ENCODE measurements at places on chromosomes 1 and 21.

- no peak for DNase-seq
Measured at GRCh38 chr1:101203820-101204540, 32.8 kb upstream of the S1PR1 start.

- no peak for DNase-seq
Measured at GRCh38 chr21:35366394-35367080, 317.4 kb upstream of the RUNX1 start.

DNA sequence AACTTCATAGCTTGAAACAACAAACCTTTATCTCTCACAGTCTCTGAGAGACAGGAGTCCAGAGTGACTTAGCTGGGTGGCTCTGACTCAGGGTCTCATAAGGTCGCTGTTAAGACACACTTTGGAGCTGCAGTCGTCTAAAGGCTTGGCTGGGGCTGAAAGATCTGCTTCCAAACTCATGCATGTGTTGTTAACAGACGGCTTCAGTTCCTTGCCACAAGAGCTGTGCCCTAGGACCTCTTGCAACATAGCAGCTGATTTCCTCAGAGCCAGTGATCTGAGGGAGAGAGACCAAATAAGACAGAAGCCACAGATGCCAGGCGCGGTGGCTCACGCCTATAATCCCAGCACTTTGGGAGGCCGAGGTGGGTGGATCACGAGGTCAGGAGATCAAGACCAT, 176.8 kb downstream of the DISC1 start:
- no peak for DNase-seq

- DNase-seq, result no peak
Measured at GRCh38 chr1:234515821-234516241, 36.9 kb upstream of the TARBP1 start.

- no peak for DNase-seq
Measured at GRCh38 chr1:209937996-209938959, at the start of gene SYT14. TSS of gene SYT14 (plus strand) at chr1:209938217. CDS start at chr1:209938265, 48 bp downstream.

GRCh38 chr1:75092141-75092540, 42.0 kb upstream of the LHX8 start:
- DNase-seq, result no peak

DNA sequence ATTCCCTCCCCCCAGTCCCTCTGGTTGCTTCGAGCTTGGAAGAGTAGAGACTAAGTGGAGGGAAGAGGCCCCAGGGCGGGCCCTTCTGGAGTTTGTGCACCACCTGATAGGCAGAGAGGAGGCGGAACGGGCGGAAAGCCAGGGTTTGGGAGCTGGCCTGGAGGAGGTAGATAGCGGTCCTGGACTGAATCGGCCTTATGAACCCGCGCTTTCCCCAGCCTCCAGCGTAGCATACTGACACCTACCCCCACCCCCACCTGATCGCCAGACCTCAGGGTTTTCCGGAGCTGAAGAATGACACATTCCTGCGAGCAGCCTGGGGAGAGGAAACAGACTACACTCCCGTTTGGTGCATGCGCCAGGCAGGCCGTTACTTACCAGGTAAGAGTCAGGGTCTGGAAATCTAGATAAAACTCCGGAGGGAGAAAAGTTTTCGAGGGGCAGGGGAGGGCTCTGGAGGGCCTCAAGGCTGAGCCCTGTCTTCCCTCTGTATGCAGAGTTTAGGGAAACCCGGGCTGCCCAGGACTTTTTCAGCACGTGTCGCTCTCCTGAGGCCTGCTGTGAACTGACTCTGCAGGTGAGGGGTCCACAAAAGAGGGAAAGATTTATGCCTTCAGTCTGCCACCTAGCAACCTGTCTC, 705 bp downstream of the UROD start:
- DNase-seq, result no peak

DNA sequence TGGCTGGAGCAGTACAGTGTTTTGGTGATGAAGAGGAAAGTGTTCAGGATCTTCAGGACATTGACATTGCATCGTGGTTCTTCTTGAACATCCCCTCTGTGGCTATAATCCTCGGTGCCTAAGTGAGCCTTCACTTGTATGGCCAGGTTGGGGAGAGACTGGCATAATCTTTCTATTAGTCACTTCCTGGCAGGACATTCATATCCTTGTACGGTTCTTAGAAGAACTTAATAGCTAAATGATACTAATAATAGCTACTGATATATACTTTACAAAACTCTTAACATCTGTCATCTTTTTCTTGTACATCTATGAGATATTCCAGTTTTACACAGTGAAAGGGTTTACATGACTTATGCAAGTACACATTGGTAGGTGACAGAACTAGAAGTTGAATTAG, 35.8 kb downstream of the CELF3 start:
- DNase-seq, result no peak

- no peak for DNase-seq
Measured at GRCh38 chr1:232795497-232796053, 9.6 kb upstream of the MAP10 start.

- no peak for DNase-seq
Measured at GRCh38 chr1:235426680-235427079, 59.5 kb downstream of the TBCE start.

DNA sequence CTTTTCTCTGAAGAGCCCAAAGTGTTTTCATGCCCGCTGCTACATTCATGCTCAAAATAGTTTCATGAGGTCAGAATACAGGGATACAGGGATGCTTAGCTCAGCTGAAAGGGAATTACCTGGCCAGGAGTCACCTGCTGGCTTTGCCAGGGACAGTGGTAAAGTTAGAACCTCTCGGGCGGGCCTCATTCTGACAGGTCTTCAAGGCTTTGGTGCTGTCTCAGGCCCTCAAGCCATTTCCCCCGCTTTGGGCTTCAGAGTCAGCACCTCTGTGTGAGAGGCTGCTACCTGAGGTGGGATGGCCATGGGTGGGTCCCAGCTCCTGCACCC, 5.5 kb downstream of the RASSF5 start:
- DNase-seq, result no peak

DNA sequence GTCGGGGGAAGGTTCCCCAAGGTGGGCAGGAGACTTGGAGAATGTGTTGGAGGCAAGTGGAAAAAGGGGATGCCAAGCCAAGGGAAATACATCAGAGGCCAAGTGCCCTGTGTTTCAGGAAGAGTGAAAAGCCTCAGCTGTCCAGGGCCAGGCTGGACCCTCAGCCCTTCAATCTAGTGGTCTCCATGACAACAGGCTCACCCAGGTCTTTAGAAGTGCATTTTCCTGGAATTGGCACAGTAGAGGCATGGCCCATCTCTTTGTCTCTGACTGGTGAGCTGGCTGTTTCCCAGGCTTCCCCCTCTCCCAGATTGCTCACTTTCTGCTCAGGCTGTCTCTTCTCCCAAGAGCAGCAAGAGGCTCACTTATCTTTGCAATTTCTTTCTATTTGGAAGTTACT, 10.4 kb upstream of the RHBG start:
- no peak for DNase-seq

- no peak for DNase-seq
Measured at GRCh38 chr1:152725261-152725660, 17.3 kb downstream of the LCE4A start.

DNA sequence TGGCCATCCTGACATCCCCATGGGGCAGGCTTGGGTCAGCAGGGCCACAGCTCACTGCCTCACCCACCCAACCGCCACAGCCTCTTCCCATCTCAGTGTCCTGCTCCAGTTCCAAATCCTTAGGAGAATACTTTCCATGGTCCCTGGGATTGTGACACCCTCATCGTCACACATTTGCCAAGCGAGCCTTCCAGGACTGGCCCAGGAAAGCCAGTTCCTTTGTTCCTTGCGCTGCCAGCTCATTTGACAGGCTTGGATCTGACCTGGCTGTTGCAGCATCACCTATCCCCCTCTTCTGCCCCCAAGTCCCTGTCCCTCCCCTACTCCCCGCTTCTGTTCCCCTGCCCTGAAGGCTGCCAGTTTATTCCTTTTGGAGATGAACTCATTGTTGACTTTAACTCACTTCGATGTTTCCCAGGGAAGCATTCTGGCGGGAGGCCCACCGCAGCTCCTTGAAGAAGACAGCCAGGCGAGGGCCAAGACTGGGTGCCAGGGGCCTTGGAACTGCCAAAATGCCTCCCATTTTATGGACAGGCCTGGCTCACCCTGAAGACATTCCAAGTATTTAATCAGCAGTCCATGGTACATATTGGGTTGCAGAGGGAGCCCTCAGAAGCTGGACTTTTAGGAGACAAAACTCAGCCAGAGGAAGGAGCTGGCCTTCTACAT, 10.2 kb upstream of the GNL2 start:
- no peak for DNase-seq

DNA sequence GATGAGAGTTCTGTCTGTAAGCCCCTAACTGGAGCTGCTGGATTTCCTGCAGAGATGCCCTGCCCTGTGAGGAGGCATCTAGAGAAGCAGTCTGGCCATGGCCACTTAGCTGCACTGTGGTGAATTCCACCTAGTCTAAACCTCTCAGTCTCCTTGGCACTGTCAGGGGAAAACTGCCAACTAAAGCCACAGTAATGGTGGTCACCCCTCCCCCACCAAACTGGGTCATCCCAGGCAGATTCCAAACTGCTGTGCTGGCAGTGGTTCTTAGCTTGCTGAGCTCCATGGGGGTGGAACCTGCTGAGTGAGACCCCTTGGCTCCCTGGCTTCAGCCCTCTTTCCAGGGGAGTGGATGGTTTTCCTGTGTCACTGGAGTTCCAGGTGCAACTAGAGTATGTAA, 740.6 kb downstream of the RWDD3 start:
- DNase-seq, result no peak

DNA sequence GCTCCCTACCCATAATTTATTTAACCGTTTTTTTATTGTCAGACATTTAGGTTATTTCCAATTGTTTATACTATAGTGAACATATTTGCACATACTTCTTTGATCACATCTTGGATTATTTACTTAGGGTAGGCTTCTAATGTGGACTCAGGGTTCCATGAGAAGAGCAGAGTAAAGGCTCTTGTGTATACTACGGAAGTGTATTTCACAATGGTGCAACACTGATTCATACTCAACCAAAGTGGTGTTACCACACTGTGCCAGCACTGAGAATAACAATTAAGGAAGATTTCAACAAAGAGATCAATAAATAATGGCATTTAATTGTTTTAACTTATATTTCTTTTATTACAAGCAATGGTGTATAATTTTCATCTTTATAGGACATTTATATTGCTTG, 251.2 kb downstream of the ZNF326 start:
- no peak for DNase-seq

DNA sequence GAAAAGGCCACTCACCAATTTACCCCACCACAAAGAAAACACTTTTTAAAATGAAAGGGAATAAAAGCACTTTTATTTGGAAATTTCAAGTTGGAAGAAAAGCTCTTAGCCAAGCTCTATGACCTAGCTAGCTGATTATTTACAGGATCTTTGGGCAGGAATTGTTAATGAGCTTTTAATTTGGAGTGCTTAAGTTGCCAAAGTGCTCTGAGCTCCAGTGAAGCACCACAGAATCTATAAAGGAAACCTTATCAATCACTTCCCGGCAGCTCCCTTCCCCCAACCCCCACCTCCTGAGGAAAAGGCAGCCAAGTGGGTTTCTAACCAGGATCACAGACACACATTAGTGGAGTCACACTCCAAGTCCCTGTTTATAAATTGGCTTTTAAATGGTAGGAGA, 1.5 kb downstream of the ERI3 start:
- no peak for DNase-seq

- DNase-seq, result no peak
Measured at GRCh38 chr1:242206994-242207393, 208.1 kb upstream of the MAP1LC3C start.

GRCh38 chr1:186915555-186915954, 86.8 kb downstream of the PLA2G4A start:
- no peak for DNase-seq

DNA sequence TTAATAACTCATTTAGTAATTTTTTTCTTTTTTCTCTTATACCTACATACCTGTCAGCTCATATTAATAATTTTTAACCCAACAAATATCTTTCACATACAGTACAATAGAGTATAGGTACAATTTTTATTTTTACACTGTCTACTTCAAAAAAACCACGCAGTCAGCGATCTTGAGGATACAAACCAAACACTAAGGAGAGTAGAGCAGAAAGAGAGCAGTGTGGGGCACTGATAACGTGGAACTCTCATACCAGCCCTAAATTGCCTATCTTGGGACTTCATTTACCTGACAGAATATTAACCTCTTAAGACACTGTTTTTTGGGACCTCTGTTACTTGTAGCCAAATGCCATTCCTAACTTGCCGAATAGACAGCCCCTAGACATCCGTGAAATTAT, 5.5 kb downstream of the TRMT1L start:
- DNase-seq, result no peak

GRCh38 chr1:26053718-26054560, 8.0 kb upstream of the SLC30A2 start:
- no peak for DNase-seq

- no peak for DNase-seq
Measured at GRCh38 chr1:43004587-43005459, 46.2 kb upstream of the SLC2A1 start.

DNA sequence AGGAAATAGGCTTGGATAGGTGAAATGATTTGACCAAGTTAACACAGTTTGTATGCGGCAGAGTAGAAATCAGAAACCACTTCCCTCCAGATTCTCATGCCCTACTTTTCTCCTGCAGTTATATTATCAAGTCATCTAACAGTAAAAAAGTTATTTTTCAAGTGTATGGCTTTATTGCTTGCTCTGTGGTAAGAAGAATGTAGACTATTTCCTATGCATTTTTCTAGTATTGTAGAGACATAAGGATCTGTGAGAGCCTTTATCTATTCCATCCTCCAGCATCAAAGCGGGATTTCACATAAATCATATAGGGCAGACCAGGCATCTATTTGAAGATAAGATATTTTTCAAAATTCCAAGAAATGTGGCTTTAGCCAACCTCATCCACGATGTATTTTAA, 208.5 kb downstream of the TTLL7 start:
- DNase-seq, result no peak

DNA sequence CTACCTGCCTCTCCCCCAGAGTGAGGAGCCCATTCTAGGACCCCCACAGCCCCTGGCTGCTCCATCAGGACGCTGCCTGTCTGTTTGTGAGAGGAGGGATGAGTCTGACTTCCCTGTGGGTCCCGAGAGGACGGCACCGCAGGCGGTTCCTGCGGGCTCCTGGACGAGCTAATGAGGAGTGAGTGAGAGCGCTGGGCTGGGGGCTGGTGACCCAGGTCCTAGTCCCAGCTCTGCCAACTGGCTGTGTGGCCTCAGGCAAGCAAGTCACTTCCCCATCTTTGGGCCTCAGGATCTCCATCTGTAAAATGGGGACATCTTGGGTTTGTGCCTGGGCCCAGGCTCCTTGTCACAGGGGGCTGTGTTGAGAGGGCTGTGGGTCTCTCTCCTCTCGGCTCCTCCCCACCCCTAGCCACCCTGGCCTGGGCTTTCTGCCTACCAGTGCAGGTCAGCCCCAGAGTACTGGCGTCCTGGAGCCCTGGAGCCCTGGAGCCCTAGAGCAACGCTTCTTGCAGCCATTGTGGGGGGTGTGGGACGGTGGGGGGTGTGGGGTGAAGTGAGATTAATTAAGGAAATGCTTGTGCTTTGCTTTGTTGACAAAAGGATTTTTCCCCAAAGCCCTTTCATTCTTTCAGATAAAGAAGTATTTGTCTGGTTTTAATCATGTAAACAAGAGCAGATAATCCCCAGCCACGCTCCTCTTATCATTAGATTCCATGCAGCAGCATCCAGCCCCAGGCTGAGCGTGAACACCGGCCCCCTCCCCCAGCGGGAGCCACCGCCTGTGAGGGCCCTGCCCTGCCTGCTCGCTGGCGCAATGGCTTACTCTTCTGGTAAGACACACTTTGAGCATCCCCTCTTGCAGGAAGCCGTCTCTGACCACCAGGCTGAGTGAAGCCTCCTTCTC, 26.8 kb downstream of the SLC1A7 start:
- DNase-seq, result no peak

GRCh38 chr1:44849575-44850132, 6.6 kb upstream of the PTCH2 start:
- no peak for DNase-seq

GRCh38 chr1:25486602-25487001, 55.9 kb downstream of the MACO1 start:
- DNase-seq, result no peak

All from effector CD8-positive, alpha-beta T cell (primary cell).